ENCODE measurements at places on chromosomes 13 and 19.
A peak's percentile ranks its signal among the peaks of the same experiment; 100 is the strongest.

DNA sequence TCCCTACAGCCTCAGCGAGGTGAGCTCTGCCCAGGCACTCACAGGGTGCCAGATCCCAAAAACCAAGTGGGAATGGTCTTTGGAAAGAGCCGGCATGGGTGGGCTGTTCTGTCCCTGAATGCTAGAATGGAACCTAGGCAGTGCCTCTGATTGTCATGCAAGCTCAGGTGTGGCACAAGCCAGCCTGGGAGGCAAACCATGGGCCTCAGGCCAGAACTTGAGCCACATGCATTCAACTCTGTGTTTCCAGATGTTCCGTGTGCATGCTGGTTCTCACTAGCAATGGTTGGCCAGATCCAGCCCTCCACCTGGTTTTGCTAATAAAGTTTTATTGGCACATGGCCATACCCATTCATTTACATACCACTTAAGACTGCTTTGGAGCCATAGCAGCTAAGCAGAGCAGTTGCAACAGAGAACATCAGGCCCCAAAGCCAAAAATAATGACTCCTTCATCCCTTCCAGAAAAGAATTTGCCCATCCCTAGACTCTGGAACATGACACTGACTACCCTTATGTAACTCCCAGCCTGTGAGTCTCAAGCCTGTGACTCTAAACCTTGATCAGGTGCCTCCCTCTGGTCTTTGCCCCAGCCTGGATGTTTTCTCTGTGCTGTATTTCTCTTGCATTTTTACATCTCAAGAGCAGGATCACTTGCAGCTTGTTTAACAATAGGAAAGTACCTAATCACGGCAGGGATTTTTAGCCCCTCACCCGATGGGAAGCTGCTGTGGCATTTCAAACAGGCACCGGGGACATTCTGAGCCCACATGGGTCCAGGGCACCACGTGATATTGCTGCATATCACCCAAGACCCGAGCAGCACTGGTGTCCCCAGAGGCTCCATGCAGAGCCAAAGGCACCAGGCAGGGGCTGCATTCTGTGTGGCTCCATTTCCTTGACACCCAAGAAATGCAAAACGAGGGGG is 55.4 kb upstream of the USE1 start:
- DNase-seq: no peak

- peak; percentile 32 for DNase-seq
These were observed 55.8 kb upstream of the KCTD15 start for GRCh38 chr19:33740811-33741396.

GRCh38 chr19:49983645-49984229 is 22.8 kb upstream of the SIGLEC11 start:
- peak; percentile 28 for DNase-seq

DNA sequence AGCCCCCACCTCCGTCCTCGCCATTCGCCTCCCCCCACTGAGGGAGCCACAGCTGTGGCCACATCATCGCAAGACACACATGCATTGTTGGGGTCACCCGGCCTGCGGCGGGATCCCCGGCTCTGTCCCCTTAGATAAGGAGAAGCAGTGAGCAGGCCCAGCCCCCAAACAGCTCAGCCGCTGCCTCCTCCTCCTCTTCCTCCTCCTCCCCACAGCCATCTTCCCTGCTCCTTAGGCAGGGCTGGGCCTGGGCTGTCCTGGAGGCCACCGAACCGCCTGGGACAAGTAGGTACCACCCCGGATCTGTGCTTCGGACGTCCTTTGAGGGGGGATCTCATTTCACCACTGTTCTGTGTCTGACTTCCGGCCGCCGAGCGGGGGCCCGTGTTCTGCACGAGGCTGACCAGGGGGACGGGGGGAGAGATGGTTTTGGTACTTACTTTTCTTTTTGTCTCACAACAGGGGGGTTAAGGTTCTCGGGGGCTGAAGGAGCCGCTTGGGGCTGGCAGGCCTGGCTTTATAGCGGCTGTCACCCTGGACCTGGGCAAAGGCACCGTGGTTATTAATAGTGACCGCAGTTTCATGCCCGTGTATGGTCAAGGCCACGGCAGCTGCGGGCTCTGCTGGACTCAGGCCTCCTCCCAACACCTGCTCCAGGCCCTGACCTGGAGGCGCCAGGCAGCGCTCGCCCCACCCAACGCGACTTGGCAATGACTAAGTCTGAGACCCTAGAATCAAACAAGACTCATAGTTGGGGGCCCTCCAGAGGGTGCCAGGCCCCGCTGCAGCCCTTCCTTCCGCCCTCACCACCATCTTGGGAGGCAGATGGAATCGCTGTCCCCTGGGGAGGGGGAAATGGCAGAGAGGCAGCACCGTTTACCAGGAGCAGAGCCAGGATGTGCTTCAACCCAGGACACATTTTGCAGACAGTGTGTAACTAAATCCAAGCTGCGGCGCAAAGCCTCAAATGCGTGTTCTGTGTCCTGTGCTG is 18.3 kb downstream of the NMRK2 start:
- DNase-seq: no peak

DNA sequence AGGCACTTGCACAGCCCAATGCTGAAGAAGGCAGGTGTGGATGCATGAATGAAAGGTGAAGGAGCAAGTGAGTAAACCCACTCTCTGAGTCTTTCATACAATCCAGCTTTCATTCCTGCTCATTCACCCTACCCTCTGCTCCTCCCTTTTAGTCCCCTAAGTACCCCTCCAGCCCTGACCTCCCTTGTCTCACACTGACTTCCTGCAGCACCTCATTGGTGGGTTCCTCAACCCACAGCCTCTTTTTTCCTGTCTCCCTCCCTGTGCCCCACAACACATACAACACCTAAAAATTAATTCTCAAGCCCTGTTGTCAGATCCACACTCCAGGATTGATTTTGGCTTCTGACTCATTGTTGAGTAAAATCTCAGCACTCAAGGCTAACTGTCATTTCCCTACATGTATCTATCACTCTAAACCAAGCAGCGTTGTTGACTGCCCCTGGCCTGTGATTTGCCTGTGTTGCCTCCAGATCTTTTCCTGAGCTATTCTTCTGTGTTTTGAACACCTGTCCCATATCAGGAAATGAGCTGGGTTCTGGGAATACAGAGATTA is 177.3 kb upstream of the SERP2 start:
- no peak for DNase-seq

DNA sequence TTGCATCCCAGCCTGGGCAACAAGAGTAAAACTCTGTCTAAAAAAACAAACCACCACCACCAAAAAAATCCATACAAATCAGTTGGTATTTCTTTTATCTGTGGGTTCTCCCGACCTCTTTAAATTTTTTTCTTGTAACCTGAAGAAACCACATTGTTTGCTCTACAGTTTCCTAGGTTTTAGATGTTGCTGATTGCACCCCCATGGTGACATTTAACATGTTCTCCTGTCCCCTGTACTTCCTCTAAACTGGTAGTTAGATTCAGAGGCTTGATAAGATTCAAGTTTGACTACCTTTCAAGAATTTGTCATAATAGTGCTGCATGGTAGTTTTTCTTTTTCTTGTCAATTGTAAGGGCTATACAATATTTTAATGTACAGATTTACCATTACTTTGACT is 24.0 kb downstream of the ALG5 start:
- no peak for DNase-seq

DNA sequence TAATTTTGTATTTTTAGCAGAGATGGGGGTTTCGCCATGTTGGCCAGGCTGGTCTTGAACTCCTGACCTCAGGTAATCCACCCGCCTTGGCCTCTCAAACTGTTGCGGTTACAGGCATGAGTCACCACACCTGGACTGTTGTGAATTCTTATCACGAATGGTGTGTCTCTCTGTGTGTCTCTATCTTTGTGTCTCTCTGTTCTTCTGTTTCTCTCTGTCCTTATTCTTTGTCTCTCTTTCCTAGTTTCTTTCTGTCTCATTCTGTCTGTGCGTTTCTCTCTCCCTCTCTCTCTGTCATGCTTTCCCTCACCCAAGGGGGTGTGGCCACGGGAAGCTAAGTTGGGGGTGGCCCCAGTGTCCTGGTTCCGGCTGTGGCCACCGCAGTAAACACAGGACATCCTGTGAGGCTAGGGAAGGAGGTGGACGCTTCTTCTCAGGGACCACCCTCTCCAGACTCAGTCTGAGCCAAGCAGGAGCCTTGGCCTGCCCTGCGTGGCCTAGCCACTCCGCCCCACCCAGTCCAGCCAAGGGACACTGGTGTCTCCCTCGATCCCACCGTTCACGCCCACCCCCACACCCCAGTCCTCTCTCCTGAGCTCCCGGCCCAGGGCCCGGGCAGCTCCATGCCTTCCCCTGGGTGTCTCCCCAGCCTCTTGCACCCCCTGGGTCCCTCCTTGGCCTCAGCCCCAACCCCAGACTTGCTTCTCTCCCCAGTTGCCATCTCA is 3.9 kb upstream of the PRX start:
- DNase-seq: no peak

- DNase-seq: no peak
These were observed 11.1 kb downstream of the LMO7 start for GRCh38 chr13:75647126-75647784.
